ENCODE measurements at places on chromosomes 5 and 9.

DNA sequence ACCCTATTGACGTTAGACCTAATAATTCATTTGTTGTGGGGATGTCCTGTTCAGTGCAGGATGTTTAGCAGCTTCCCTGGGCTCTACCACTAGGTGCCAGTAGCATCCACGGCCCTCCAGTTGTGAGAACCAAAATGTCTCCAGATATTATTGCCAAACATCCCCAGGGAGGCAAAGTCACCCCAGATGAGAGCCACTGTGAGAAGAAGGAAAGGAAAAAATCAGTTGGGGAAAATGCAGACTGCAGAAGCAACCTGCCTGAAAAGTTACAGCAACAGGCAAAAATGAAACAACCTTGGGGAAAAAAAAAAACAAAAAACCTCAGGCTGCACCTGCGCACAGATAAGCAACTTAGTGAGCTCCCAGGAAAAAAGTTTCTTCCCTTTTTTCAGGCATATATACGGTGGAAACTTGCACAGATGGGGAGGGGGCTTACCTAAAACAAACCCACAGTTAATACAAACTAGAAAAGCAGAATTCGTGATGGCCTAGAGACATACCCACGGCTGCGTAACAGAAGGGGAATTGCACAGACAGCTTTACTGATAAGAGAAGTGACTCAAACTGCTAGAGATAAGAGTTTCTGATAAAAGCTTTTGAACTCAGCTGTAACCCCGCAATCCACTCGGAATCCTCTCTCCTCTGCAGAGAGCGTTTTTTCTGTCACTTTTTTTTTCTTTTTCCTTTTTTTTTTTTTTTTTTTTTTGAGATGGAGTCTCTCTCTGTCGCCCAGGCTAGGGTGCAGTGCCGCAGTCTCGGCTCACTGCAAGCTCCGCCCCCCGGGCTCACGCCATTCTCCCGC is 29.8 kb upstream of the FBP1 start:
- peak; percentile 81 for DNase-seq

DNA sequence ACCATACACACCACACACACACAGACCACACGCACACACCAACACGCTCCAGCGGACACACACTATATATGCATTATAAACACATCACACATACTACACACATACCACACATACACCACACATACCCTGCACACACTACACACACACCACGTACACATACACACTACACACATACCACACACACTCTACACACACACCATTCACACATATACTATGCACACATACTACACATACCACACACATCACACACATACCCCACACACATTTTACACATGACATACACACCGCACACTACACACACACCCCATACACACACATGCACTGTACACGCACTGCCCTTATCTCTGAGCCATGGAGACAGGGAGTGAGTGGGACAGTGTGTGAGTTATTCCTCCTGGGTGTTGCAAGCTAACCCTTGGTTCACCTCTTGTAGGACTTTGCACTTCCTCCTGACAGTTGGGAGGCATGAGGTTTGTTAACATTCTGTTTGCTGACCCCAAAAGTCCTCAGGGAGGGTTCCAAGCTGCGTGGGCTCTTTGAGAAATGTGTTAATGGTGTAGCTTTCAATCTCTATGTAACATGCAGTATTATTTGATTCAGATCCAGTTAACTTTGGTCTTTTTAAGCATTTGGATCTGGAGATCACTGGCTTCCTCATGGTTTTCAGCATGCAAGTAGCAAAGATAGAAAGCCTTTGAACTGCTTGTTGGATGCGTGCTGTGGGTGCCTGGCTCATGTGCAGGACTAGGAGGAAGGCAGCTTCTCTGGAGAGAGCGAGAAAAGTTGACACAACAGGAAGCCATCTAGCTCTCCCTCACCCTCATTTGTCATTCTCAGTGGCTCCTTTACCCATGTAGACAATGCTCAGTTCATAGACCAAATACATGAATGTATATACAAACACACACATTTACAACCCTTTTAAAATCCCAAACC is 13.7 kb downstream of the IL31RA start:
- peak; percentile 30 for DNase-seq

DNA sequence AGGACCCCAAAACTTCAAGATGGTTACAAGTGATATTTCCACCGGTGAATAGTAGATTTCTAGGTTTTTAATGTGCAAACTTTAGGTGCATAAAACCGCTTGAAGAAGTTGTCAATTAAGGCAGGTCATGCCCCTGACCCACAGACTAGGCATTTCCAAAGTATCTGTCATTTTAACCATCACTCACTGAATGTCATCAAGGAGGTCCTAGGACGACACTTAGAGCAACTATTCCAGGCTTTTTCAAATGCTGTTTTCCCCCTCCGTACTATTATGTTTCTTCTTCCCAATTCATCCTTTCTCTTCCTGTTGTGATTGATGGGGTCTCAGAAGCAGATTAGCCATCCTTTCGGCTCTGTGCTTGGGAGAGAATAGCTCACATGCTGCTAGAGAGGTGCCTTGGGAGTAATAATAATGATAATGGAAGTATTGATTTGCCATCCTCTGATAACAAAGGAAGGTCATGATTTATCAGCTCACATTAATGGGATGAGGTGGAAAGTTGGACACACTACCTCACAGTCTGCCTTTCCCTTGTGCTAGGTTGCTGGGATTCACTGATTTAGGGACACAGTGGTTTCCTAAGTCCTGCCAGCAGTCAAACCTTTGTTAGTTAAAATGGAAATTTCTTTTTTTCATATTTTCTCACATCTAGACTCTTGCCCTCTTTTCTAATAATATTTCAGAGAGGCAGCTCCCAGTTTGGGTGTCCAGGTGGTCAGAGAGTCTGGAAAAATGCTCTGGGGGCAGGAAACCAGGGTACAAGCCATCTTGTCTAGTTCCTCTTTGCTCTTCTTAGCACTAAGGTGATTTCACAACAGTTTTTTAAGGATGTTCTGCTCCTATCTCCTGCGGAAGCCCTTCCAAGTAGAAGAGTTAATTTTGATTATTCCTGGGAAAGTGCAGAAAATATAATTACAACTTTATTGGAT is 67.0 kb downstream of the PTTG1 start:
- no peak for DNase-seq

- no peak for DNase-seq
These were observed 323.9 kb downstream of the TMEM161B start for GRCh38 chr5:87944553-87945285.

DNA sequence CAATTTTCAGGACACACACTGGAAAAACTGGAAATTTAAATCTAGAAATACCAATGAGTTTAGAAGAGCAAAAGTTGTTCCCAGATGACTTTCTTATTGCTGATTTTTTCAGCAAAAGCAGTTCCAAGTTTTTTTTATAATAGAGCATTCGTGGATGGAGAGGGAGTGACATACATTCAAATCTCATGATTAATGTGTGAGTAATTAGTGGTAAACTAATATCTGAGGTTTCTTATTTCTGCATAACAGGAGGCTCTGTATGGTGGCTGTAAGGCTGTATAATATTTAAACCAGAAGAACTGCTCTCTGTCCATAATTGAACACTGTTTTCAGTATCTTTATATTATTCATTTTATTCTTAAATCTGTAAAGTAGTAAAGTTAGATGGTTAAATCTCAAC is 25.8 kb downstream of the LYSMD3 start:
- no peak for DNase-seq

- no peak for DNase-seq
These were observed 21.7 kb downstream of the FAT2 start for GRCh38 chr5:151569132-151570046.

DNA sequence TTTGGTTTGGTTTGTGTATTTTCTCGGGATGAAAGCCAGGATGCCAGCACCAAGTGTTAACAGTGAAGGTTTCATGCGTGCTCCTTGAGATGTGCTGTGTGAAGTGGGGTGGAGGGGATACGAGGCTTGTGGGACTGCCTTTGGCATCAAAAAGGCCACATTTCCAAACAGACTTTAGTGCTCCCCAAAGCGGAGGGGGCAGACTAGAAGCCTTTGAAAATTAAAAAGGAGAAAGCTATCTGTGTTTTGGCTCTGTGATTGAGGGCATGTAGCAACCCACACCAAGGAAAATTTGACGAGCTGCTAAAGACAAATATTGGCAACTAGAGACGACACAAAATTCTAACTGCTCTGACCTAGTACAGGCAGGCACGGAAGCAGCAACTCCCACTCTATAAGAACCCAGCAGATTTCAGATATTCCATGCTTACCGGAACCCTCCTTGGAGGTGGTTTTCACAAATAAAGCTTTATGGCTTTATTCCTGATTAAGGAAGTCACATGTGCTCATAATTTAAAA is 154.5 kb downstream of the ARSB start:
- DNase-seq: no peak

DNA sequence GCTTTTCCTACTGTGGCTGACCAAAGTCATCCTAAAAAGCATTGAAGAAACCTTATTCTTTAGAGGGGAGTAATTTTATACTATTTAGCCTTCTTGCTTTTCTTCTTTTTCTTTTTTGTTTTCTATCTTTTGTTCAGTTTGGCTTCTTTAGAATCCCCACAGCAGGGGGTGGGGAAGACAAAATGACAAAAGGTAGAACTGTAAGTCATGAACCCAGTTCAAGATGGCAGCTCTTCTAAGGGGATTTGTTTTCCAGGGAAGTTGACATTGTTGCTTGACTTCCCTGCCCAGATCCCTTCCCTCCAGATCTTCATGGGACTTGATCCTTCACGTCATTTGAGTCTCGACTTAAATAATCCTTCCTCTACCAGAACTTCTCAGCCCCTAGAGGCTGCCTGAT is 692.4 kb upstream of the DMAC1 start:
- no peak for DNase-seq

DNA sequence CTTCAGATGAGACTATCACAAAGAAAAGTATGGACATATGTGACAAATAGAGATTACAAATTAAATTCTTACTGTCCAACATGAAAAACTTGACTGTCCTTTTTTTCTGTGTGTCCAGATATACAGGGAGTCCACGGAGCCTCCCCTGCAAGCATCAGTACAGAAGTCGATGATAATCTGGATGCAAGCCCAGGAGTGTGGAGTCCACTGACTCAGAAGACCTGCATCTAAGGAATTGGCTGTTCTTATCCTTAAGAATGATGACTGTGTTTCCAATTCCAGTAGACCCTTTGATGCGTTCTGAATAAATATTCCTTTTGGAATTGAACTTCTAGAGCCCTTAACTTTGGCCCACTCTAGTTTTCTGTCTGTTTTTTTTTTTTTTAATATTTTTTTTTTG is 56.7 kb upstream of the TAF11L2 start:
- peak; percentile 31 for DNase-seq

- DNase-seq: peak; percentile 68
These were observed 109.3 kb upstream of the TLE1 start for GRCh38 chr9:81798606-81799005.

DNA sequence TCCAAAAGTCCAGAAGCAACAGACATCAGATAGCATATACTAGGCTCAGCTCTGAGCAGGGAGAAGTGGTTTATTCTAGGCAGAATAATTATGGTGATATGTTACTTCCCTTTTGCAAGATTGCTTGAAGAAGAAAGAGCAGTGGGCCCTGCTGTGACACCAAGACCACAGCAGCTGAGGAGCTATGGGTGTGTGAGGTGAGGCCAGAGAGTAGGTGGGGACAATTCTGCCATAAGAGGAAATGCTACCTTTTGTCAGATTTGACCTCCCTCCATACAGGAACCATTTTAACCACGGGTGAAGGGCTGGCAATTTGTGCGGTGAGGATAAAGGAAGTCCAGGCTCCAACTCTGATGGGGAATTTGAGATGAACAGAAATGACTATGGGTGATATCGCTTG is 51.3 kb downstream of the TNFSF15 start:
- DNase-seq: no peak

- DNase-seq: no peak
These were observed 204.2 kb upstream of the CD180 start for GRCh38 chr5:67400752-67401151.

- no peak for DNase-seq
These were observed 33.9 kb upstream of the FOXB2 start for GRCh38 chr9:76985581-76985980.

GRCh38 chr5:58708456-58708855 is 125.6 kb downstream of the RAB3C start:
- no peak for DNase-seq

DNA sequence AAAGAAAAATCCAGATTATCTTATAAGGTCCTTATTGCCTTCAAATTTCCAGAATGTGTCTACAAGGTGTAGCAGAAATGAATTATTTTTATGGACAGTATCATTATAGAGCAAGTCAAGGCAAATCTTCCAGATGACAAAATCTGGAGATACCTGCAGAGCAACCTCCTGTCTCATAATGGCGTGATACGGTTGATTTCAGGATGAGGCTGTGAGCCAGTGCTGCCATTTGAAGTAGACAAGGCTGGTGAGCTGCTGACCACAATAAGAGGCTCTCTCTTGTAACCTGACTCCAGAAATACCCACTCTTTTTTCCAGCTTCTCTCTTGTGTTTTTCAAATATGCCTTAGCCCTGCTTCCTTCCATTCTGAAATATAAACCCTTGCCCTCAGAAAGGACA is 108.2 kb downstream of the HTR1A start:
- no peak for DNase-seq

DNA sequence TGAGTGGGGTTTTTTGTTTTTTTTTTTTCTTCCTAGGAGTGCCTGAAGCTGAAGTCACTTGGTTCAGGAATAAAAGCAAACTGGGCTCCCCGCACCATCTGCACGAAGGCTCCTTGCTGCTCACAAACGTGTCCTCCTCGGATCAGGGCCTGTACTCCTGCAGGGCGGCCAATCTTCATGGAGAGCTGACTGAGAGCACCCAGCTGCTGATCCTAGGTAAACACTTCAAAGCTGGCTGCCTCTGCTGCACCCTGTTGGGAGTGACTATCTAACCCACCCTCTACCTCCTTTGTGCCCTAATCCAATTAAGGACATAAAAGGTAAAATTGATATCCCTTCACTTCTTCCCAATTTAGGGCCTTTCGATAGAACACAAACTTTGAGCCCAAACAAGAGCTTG is 206.8 kb downstream of the SAXO1 start:
- no peak for DNase-seq

- DNase-seq: no peak
These were observed 176.9 kb downstream of the RAB3C start for GRCh38 chr5:58759745-58760144.

DNA sequence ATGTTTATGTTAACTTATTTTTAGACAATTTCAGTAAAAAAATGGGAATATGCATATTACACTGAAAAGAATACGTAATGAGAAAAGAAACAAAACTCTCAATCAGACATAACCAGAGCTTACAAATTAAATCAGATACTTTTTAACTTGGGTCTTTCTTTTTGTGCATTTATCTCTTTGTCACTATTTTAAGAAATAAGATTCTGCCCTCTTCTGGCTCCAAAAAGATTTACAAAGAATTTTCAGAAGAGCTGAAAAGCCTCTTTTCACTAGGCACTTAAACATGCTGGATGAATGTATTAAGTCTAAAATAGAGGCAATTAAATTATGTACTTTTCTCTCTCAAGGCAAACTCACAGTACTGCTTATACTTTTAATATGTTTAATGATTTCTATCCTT is 55.5 kb downstream of the CEP120 start:
- peak; percentile 29 for DNase-seq

GRCh38 chr5:37641933-37642332 is 197.9 kb downstream of the GDNF start:
- DNase-seq: no peak

All from mesenchymal stem cell (in vitro differentiated cells and primary cell).